Left colon (tissue), 2 donors: ENCODE measurements at places on chromosomes 3 and 15. TPM values are rescaled to one million over a fixed set of nuclear protein-coding genes. Genes with fewer than 3 reads are reported as not detected.

KBTBD13 gene
- 0.08 TPM for total RNA-seq

NR1I2 gene
- 71.2 TPM for total RNA-seq

DNA sequence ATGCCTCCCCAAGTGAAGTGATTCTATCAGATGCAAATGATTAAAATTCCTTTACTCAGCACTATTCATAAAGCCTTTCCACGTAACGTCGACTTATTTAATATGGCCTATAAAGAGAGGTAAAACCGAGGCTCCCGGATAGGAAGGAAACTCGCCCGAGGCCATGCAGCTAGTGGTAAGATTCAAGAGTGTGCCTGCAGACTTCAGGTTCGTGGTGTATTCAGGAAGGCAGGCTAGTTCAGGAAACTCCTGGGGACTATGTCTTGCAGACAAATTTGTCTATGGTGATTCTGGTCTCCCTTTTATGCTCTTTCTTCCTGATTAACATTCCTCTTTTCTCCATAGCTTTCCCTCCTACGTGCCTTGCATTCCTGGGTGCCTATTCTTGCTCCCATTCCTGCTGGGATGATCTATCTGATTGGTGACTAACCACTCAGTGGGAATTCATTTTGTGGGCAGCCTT is 150.7 kb downstream of the SST start:
- DNase-seq = no peak

DNA sequence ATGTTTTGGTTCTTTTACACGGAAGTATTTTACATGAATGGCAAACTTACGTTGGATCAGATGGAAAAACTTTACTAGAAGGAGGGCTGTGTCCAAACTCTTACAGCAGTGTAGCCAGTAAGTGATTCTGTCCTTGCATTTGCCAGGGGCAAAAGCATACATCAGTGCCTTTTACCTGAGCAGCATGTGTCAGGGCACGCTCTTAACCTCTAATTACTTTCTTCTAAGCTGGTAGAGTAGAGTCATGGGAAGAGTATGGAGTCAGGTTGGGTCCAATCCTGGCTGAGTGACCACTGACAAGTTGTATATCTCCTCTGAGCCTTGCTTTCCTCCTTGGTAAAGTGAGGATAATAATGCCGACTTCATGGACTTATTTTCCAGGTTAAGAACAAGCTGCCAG is 47.1 kb downstream of the RYR3 start:
- no peak for DNase-seq

- peak; percentile 81 for DNase-seq
Measured at GRCh38 chr3:71389911-71390573, 193.5 kb downstream of the FOXP1 start.

- peak; percentile 38 for DNase-seq
Measured at GRCh38 chr3:71562938-71563337, 20.6 kb downstream of the FOXP1 start.

DNA sequence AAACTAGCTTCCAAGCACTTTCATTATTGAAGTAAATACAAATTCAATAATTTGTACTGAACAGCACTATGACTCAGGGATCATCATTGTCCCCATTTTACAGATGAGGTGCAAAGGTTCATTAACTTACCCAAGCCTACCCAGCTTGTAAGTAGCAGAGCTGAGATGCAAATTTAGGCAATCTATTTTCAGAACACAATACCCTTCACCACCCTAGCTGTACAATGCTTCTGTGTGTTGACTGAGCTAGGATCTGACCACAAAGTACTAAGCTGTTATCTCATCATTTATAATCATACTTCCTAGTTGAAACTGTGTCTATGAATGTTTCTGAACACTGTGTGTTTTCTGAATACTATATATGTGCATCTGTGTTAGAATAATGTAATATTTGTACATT is 3.2 kb upstream of the ILDR1 start:
- DNase-seq = no peak

DNA sequence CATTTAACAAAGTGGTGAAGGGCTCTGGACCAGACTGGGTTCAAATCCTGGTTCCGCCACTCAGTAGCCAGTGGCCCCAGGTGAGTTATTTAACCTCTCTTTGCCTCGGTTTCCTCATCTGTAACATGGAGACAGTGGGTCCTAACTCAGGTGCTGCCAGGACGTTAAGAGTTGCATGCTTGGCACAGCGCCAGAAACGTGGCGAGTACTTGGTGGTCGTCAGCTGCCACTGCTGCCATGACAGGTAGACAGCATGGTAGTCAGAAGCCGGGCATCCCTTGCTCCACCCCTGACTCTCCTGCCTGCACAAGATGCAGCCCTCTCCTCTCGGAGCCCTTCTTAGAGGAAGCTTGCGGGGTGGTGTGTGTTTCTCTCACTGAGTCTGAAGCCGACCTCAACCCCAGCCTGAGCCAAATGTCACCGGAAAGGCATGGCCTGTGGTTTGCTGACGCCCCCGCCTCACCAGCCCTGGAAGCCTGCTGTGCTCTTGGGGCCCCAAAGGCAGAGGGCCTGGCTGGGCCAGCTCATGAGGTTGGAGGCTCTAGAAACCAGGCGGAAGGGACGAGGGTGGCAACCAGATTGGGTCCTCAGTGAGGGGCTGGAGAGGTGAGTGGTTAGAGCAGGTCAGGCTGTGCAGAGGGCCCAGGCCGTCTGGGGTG is 160.8 kb upstream of the TLE3 start:
- peak; percentile 50 for DNase-seq

GRCh38 chr3:56810577-56811545 is 9.1 kb upstream of the ARHGEF3 start:
- no peak for DNase-seq

DNA sequence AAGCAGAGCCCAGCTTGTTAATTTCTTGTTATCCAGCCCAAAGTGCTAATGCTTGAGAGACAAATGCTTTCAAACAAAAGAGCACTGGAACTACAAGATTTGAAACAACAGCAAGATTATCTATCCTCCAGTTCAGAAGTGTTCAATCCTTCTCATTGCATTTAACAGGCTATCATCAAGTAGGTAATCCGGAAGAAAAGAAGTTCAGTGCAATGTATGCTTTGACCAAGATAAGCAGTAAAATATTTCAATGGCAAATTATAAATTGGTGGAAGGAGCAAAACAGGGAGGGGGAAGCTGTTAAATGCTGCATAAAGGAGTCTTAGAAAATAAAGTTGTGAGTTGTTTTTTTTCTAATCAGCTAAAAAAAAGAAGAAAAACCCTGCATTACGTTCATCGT is 8.8 kb downstream of the LRIG1 start:
- DNase-seq = no peak

DNA sequence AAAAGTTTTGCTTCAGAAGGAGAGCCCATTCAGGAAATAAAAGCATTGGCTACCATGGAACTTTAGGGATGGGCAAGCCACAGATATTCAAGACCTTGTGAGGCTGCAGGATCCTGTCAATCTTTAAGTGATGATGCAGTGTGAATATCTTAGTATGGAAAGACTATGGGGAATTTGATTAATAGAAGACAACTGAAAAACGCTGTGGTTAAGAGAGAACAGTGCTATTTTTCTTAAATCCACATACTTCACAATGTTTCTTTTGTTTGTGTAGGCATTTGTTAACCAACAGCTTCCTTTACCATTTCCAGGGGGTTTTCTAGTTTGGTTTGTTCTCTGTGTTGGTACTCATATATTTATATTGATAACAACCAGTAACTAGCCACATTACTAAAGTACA is 90.3 kb downstream of the TMEM212 start:
- no peak for DNase-seq
